Vagina (tissue), 2 donors: ENCODE measurements at places on chromosomes 11 and 22.
A peak's percentile ranks its signal among the peaks of the same experiment; 100 is the strongest.

DNA sequence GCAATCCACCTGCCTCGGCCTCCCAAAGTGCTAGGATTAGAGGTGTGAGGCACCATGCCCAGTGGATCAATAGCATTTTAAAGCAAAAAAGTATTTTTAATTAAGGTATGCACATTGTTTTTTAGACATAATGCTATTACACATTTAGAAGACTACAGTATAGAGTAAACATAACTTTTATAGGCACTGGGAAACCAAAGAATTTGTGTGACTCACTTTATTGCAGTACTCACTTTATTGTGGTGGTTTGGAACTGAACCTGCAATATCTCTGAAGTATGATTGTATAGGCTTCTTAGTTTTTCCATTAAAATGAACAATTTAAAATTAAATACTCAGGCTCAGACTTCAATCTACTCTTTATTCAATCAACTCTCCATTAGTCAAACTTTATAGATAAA is 17.5 kb upstream of the CD3E start:
- H3K27ac ChIP-seq = no peak overlapping the region
- no peak for DNase-seq
- no peaks in the 10 kb centered on the region for H3K27me3 ChIP-seq
- H3K4me3 ChIP-seq = no peak overlapping the region

- no peaks in the 10 kb centered on the region for H3K36me3 ChIP-seq
- no peak overlapping the region for H3K4me3 ChIP-seq
- DNase-seq = no peak
- H3K27me3 ChIP-seq = no peaks in the 10 kb centered on the region
- H3K4me1 ChIP-seq = peaks cover 16% of the 10 kb centered on the region
- no peak overlapping the region for H3K27ac ChIP-seq
Measured at GRCh38 chr11:14361951-14362350, 3.0 kb upstream of the RRAS2 start.

DNA sequence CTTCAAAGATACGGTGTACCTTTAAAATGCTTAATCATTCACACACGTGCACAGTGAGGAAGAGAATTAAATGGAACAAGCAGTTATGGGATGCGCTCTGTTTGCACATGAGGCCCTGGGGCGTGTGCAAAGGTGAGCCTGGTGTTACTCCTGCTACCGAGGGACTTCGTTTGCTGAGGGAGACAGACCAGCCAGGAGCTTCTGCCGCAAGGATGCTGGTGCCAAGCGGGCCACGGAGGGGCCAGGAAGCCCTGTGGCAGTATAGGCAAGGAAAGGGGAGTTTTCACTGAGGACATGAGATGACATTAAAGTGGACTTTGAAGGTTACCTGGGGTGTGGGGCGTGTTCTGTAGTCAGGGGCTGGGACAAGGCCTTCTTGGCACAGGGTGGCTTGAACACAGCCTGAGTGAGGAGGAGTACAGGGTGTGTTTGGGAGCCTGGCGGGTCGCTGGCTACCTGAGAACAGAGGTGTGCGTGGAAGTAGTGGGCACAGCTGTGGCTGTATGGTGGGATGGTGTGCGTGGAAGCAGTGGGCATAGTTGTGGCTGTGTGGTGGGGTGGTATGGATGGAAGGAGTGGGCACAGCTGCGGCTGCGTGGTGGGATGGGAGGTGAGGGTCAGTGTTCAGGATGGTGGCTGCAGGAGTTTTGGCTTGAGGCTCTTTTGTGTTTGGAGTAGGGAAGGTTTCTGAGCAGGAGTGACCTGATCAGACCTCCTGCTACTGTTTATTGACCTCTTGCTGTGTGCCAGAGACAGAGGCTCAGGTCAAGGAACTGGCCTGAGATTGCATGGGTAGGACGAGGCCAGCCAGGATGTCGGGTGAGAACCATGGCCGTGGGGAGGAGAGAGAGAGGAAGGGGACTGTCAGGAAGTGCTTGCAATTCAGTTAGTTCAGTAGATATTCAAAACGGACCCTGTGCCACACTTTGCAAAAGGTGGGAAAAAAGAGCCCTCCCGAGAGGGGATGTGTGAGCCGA is 13.7 kb downstream of the TBC1D22A start:
- no peak for DNase-seq
- H3K4me3 ChIP-seq = no peak overlapping the region
- H3K36me3 ChIP-seq = no peaks in the 10 kb centered on the region
- no peak overlapping the region for H3K27ac ChIP-seq
- peaks cover 47% of the 10 kb centered on the region for H3K4me1 ChIP-seq
- H3K27me3 ChIP-seq = no peaks in the 10 kb centered on the region

GRCh38 chr11:83172551-83172950 is 15.6 kb downstream of the PCF11 start:
- peaks cover 92% of the 10 kb centered on the region for H3K4me1 ChIP-seq
- H3K27ac ChIP-seq = no peak overlapping the region
- DNase-seq = no peak
- H3K27me3 ChIP-seq = no peaks in the 10 kb centered on the region
- H3K36me3 ChIP-seq = peaks cover 42% of the 10 kb centered on the region

DNA sequence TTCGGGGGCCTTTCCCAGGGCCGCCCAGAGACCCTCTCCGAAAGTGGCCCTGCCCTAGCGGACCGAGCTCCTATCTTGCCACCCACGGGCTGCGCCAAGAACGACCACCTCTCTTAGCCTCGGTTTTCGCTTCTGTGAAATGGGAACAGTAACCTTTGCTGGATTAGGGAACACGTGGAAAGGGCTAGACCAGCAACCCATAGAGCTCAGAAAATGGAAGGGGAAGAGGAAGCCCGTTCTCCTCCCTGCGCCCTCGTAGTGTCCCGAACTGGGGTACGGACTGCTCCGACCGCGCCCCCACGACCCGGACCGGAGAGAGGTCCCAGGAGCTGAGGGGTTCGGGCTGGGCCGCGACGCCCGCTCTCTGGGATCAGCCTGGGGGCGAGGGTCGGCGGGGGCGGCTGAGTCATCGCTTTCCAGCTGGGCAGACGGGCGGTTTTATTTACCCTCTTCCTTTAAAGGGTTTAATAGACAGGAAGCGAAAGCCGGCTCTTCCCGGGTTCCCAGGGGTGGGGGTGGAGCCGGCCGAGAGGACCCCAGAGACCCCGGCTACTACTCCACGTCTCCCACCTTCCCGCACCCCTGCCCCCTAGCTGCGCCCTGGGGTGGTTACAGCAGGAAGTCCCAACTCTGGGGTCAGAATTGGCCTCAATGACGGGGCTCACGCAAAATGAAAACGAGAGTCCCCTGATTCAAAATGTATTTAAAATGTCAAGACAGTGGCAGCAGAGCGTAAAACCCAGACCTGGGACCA is 907 bp upstream of the PHLDA2 start:
- H3K4me1 ChIP-seq = peaks cover 47% of the 10 kb centered on the region
- H3K4me3 ChIP-seq = peak overlapping the region; percentile 56
- H3K27me3 ChIP-seq = no peaks in the 10 kb centered on the region
- H3K27ac ChIP-seq = peak overlapping the region; percentile 78

DNA sequence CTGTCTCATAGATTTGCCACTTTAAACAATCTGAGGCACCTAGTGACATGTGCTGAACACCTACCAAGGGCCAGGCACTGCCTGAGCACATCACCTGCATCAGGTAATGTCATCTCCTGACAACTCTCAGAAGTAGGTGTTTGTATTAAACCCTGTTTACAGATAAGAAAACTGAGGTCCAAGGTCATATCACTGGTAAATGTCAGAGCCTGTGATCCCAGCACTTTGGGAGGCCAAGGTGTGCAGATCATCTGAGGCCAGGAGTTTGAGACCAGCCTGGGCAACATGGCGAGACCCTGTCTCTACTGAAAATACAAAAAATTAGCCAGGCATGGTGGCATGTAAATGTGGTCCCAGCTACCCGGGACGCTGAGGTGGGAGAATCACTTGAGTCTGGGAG is 39.1 kb upstream of the ACCSL start:
- H3K27ac ChIP-seq = peak overlapping the region; percentile 31
- no peaks in the 10 kb centered on the region for H3K36me3 ChIP-seq
- DNase-seq = peak; percentile 43
- H3K4me1 ChIP-seq = no peaks in the 10 kb centered on the region

DNA sequence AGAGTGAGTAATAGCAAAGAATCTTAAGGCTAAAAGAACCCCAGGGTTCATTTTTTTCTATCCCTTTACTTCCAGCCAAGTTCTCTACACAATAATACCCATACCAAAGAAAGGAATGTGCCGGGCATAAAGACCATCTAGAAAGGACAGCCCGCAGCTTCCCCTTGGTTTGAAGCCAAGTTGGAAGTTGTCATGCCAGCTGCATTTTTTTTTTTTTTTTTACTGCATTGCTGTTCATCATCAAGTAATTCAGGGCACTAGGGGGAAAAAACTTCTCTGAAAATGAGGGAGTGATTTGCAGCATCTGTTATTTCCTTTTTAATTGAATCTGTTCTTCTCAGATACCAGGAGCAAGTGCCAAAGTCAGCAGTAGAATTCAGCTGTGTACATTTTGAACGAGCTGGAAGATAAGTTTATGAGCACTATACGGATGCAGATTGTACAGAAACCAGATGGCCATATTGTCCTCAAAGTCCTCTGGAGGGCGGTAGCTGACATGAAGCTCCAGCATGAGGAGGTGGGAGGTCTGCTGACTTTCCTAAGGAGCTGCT is 56.4 kb downstream of the UBASH3B start:
- no peak overlapping the region for H3K4me3 ChIP-seq
- H3K27ac ChIP-seq = no peak overlapping the region
- no peaks in the 10 kb centered on the region for H3K27me3 ChIP-seq
- no peak for DNase-seq
- H3K4me1 ChIP-seq = no peaks in the 10 kb centered on the region

DNA sequence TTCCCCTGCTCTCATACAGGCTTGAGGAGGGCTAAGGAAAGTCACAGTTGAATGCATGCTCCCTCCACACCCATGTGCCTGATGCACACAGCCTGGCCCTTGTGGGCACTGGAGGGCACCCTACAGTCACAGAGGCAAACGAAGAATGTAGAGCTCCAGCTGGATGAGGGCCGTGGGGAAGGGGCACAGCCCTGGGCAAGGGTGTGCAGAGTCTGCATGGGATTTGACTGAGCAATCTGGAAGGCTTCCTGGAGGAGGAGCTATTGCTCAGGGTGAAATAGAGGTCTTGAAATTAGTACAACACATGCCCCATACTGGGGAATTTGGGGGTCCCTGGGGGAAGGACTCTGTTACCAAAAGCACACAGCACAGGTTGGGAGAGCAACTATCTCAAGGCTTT is 64.0 kb downstream of the KCNQ1 start:
- no peak for DNase-seq
- H3K4me1 ChIP-seq = no peaks in the 10 kb centered on the region
- no peaks in the 10 kb centered on the region for H3K27me3 ChIP-seq

- H3K27ac ChIP-seq = no peak overlapping the region
- no peaks in the 10 kb centered on the region for H3K4me1 ChIP-seq
- no peaks in the 10 kb centered on the region for H3K36me3 ChIP-seq
- DNase-seq = no peak
- H3K4me3 ChIP-seq = no peak overlapping the region
Measured at GRCh38 chr22:26417406-26417805, 11.7 kb upstream of the ASPHD2 start.

DNA sequence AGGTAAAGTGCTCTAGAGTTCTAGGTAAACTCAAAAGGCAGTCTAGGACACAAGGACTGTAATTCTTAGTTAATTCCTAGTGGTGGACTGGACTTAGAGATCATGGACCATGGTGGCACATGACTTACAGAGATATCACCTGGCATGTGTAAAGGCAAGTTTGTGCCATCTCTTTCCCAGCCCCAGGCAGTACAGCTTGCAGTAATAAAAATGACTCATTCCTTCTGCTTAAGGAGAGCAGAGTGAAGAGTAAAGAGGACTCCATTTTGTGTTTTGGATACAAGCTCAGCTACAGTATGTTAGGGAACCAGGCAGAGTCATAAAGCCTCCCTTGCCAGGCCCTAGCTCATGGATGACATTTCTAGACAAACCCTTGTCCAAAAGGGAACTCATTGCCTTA is 629.9 kb downstream of the JRKL start:
- no peak overlapping the region for H3K27ac ChIP-seq
- H3K4me1 ChIP-seq = no peaks in the 10 kb centered on the region
- no peak overlapping the region for H3K4me3 ChIP-seq
- no peaks in the 10 kb centered on the region for H3K27me3 ChIP-seq

GRCh38 chr22:30427871-30428270 is 2.3 kb downstream of the MTFP1 start:
- no peak for DNase-seq
- H3K27ac ChIP-seq = no peak overlapping the region
- H3K4me3 ChIP-seq = no peak overlapping the region
- peaks cover 27% of the 10 kb centered on the region for H3K4me1 ChIP-seq
- H3K36me3 ChIP-seq = no peaks in the 10 kb centered on the region

GRCh38 chr11:20127671-20128527 is 32.4 kb downstream of the DBX1 start:
- H3K36me3 ChIP-seq = no peaks in the 10 kb centered on the region
- peaks cover 5% of the 10 kb centered on the region for H3K4me1 ChIP-seq
- H3K27ac ChIP-seq = no peak overlapping the region
- no peaks in the 10 kb centered on the region for H3K27me3 ChIP-seq
- H3K4me3 ChIP-seq = no peak overlapping the region

DNA sequence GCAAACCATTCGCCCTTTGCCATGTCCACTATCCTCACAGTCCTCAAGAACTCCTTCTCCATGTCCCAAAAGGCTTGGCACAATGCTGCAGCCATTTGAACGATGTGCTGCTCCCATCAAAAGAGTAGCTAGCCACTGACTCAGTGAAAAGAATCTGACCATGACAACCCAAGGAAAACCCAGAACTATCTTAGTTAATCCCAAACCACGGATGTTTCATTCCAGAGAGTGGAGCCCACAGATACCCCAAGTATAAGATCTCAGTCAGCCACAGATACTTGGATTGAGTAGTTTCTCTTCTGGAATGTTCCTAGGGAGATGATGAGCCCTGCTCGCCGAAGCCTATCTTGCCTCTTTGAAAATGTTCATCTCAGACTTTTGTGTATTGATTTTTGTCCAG is 176.9 kb downstream of the NAV2 start:
- H3K27ac ChIP-seq = no peak overlapping the region
- no peaks in the 10 kb centered on the region for H3K36me3 ChIP-seq
- H3K4me1 ChIP-seq = peaks cover 8% of the 10 kb centered on the region
- H3K4me3 ChIP-seq = no peak overlapping the region
- H3K27me3 ChIP-seq = no peaks in the 10 kb centered on the region

GRCh38 chr11:71338801-71339395 is 86.5 kb upstream of the SHANK2 start:
- peaks cover 21% of the 10 kb centered on the region for H3K4me1 ChIP-seq
- H3K27me3 ChIP-seq = no peaks in the 10 kb centered on the region
- no peaks in the 10 kb centered on the region for H3K36me3 ChIP-seq
- no peak for DNase-seq

GRCh38 chr11:65776710-65777141 is 4.0 kb downstream of the AP5B1 start:
- H3K27me3 ChIP-seq = no peaks in the 10 kb centered on the region
- H3K27ac ChIP-seq = no peak overlapping the region
- H3K4me1 ChIP-seq = peaks cover 29% of the 10 kb centered on the region
- peak; percentile 78 for DNase-seq
- H3K36me3 ChIP-seq = no peaks in the 10 kb centered on the region
